KBM-7 (cell line): ENCODE measurements at places on chromosomes 6 and 20.
A peak's percentile ranks its signal among the peaks of the same experiment; 100 is the strongest.

GRCh38 chr6:138719744-138720143 lies 53.8 kb upstream of the CCDC28A start:
- DNase-seq, result peak; percentile 72

DNA sequence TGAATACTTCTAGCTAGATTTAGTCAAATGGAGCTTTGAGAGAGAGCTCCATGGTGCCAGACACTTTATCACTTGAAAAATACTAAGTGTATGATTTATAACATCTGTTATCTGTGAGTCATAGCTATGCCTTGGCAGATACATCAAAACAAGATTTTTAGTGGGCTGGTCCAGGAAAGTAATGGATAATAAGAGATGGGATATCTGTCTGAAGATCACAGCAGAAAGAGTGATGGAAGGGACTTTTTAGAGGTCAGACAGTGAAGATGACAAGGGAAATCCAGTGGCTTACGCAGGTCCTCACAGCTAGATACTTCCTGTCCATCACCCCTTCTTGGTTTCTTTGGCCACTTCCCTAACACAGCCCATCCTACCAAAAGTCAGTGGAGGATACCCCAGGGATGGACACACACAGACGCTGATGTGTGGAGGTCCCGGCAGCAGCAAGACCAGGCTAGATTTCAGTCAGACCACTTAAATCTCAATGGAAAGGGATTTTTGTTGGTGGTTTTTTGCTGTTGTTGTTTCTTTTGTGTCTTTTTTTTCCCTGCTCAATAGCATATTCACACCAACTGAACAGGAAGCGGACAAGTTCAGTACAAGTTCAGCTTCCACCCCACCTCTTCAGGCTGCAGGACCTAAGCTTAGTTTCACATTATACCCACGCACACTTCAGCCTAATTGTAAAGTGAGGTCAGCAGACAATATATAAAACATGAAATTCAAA lies 209.3 kb downstream of the ALDH8A1 start:
- no peak for DNase-seq

DNA sequence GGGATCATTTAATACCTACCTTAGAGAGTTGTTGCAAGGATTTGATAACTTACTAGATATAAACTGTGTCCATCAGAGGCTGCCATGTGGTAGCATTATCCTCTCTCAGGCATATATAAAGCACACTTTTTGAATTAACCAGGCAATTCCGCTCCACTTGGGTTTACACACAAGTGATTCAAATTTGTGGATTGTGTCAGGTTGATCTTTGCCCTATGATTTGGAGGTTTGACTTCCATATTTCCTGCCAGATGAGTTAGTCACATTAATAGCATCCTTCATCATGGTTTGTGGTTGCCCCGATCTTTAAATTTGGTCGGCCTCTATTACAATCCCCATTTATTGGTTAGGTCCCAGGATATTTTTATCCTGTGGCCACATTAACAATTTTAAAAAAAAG lies 44.8 kb upstream of the CTAGE9 start:
- no peak for DNase-seq

DNA sequence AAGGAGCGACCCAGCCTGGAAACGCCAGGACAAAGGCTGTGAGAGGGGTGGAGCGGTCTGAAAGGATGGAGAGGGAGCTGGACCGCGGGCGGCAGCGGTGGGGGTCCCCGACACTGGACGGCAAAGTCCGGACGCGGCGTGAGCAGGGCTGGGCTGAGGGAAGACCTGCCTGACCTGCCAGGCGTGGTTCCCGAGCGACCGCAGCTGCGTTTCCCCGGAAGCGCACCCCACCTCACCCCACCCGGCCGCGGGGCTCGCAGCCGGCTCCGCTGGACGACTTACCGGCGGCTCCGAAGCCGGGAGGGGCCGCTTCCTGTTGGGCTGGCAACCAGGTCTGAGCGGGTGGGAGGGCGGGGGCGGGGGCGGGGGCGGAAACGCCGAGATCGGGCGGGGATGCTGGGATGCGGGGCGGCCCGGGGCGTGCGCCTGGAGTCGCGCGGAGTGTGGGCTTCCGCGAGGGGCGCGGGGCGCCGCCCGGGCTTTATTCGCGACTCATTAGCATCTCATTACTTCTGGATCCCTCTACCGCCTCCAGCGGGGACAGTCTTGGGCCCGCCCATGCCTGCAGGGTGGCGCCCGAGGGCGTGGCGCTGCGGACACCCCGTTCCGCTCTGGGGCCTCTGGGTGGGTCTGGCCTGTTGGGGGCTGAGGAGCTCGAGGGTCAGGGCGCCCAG lies at the start of gene MICAL1:
MICAL1 (minus strand) TSS at position 336 of the 674 bp plus-strand sequence. CDS start 1,576 bp downstream, outside the sequence.
- peak; percentile 52 for DNase-seq

DNA sequence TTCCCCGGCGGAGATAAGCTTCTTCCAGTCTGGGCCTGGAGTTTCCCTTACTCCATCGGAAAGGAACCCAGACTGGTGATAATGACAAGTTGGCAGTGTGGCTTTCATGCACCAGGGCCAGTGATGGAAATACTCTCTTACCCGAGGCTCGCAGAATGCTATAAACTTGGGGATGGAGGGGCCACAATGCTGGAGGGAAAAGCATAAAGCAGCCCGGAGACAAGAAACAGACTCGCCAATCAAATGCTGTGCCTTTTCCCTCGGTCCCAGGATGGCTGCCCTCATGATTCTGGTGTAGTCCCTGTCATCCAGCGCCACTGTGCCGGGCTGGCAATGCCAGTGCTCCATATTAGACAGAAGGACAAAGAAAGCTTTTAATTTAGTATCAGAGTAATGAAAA lies 325.6 kb downstream of the THBS2 start:
- no peak for DNase-seq

DNA sequence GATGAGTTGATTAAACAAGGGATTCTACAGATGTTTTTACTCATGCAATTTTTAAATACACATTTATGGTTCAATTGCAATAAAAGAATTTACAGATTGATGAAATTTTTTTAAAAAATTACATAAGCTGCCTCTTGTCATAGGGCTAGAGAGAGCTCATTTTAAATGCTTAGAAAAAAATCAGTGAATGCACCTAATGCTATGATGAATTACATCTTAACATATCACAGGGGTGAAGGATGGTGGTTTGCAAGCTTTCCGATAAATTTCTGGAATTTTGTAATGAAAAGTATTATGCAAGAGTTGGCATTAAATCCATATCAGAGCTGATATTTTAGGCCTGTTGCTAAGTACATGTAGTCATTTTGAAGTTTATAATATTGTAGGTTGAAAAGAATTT lies 29.6 kb downstream of the DSE start:
- DNase-seq, result no peak

DNA sequence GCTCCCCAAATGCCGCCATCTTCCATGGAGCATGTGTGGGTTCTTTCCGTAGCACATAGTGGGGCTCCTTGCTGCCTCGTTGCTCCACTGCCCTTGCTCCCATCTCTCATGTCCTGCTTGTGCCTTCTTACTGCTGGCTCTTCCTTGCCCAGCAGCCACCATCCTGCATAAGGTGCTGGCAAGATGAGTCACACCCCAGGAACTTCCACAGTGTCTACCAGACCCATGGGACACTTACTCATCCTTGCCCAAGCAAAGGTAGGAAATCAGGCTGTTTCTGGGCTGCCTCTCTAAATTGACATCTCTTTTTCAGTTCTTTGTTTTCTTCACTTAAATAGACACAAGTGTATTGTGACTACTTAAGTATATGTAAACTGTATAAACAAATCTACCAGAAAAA lies 39.4 kb upstream of the RGS17 start:
- no peak for DNase-seq

DNA sequence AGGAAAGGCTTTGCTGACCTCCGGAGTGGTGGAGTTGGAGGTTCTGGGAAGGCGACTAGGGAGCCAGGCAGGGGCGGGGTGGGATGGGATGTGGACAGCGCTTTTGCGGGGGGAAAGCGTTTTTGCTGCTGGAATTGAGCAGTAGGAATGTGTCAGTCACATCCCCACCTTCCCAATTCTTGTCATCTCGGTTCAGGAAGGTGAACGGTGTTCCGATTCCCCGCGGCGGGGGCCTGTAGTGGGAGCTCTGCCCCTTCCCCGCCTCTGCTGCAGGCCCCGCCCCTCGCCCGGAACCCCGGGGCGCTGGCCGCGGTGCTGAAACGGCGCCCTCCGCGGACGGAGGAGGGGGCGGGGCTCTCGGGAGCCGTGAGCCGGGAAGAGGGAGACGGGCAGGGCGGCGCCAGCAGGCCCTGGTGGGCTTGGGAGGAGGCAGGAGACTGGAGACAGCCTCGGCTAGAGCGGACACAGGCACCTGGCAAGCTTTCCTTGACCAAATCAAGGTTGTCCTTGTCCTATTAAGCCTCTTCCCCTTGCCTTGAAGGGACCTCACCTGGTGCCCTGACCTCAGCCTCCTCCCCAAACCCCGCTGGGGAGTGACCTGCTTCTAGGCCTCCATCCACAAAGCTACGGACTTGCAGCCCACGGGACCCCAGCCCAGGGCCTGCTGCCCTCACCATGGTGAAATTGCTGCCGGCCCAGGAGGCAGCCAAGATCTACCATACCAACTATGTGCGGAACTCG lies at the start of gene LHFPL5:
LHFPL5 (plus strand) TSS at position 357 of the 741 bp plus-strand sequence; CDS start at position 676, 319 bp downstream.
- DNase-seq, result peak; percentile 64

- DNase-seq, result no peak
Measured at GRCh38 chr20:56417911-56418310, 5.9 kb downstream of the CASS4 start.

DNA sequence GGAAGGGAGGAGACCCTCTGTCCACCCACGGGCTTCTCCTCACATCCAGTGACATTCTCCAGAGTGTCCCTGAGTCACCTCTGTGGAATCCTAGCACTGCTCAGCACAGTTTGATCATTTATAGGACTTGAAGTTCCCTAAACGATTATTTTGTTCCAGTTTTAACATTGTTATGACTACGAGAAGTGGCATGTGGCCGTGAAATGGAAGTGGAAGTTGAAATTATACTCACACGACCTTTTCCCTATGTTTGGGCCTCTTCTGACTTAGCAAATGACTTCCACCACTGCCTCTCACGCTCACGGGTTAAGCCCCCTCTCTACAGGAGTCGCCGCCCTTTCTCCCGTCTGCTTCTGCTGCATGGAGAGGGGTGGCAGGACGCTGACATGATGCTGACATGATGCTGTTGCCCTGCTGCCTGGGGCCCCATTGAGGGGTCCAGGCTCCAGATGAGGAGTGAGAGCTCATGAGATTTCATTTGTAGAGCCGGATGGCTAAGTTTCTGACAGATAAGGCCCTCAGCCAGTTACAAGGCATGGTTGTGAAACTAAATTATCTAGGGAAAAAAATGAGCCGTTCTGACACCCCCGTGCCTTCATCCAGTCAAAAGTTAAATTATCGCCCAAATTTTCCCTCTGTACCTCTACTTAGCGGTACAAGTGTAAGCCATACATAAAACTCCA lies 153.6 kb upstream of the UST start:
- no peak for DNase-seq

GRCh38 chr6:85469276-85470022 lies 19.6 kb downstream of the NT5E start:
- no peak for DNase-seq

DNA sequence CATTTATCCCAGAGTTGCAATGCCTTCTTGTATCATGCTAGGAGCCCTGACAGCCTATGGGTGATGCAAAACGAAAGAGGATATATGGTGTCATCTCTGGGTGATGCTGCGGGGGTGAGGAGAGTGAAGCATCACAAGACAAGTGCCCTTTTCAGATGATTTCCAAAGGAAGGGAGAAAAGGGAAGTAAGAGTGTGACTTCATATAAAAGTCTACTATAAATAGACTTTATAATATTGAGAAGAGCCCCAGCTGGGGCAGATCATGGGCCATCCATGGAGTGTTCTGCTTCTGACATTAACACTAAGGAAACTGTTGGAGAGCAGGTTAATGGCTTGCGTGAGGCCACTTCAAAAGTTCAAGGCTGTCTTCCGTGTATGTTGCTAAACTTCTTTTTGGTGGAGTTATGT lies 4.4 kb downstream of the CD83 start:
- peak; percentile 77 for DNase-seq

- DNase-seq, result peak; percentile 67
Measured at GRCh38 chr6:3022765-3023662, 23.3 kb downstream of the NQO2 start.

DNA sequence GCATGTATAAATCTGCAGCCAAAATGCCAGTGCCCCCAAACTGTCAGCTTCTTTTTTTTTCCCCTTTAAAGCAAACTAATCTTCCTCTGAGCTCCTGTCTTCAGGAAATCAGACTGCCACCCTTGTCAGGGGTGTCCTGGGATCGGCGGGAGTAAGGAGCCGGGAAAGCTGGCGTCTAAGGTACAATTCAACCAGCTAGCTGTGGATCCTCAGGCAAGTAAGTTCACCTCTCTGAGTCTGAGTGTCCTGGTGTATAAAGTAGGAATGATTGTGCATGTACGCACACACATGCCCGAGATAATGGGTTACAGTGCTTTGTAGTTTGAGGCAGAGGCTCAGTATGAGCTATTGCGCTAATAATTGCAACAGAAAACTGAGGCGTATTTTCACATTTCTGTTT lies 98.3 kb downstream of the ANKRD60 start:
- DNase-seq, result no peak

DNA sequence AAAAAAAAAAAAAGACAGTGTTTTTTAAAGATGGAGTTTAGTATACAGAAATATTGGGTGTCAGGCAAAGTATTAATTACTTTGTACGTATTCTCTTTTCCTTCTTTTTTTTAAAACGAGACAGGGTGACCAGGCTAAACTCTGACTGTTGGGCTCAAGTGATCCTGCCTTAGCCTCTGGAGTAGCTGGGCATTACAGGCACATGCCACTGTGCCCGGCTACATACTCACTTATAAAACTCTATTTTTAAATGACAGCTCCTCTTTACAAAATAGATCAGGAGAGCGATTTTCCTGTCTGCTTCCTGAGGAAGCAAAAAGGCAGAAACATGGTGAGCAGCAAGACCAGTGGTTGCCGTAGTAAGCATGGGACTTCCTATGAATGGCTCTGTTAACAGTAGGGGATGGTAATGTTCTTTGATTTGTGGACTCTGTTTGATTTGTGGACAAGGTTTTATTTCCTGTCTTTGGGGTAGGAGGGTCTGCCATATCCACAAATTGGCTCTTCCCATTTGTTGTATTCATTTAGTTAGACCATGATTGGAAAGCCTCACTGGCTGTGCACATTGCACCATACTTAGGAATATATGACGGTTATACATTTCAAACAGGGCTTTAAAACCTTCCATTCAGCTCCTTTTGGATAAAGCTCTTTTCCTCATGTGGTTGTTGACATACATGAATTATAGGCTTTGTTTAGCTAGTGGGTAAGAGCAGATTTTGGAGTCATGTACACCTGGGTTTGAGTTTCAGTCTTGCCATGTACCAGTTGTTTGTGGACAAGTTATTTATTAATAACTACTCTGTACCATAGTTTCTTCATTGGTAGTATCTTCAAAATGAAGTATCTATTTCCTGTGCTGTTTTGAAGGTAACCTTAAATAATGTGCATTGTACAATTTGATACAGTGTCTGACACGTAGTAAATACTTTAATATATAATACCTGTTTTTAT lies 45.1 kb downstream of the PTPRA start:
- DNase-seq, result no peak
